ENCODE measurements at places on chromosomes 6 and 20.

DNA sequence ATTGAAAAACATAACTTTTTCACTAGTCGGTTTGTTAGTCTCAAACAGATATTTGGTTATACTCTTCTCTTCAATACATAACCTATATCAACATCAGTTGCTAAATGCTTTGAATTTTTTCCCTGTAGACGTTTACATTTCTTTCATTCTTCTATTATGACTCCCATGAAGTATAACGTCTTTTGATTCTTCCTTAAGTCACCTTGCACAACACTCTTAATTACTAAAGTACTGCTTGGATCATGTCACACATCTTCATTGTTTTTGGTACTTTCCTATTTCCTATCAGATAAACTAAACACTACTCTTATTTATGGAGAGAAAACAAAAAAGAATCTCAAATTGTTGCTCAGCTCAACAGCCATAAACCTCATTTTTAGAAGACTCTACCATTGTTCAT, 23.0 kb upstream of the BMP5 start:
- DNase-seq: no peak

GRCh38 chr6:28767133-28767532, 156.7 kb downstream of the TRIM27 start:
- DNase-seq: no peak

- no peak for DNase-seq
These were observed 6.0 kb downstream of the SRSF6 start for GRCh38 chr20:43463527-43464218.

DNA sequence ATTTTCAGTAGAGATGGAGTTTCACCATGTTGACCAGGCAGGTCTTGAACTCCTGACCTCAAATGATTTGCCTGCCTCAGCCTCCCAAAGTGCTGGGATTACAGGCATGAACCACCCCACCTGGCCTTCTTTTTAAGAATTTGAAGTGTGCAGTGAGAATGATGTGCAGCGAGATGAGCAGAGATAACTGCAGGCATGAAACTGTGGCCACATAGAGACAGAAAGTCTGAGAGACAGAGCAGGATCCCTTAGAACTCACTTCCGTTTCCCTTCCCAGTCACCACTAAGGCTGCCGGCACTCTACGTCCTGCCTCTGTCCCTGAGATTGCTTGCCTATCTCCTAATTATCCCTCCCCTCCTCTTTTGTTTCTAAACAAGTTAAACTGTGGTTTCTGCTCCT, 27.2 kb downstream of the IL22RA2 start:
- no peak for DNase-seq

DNA sequence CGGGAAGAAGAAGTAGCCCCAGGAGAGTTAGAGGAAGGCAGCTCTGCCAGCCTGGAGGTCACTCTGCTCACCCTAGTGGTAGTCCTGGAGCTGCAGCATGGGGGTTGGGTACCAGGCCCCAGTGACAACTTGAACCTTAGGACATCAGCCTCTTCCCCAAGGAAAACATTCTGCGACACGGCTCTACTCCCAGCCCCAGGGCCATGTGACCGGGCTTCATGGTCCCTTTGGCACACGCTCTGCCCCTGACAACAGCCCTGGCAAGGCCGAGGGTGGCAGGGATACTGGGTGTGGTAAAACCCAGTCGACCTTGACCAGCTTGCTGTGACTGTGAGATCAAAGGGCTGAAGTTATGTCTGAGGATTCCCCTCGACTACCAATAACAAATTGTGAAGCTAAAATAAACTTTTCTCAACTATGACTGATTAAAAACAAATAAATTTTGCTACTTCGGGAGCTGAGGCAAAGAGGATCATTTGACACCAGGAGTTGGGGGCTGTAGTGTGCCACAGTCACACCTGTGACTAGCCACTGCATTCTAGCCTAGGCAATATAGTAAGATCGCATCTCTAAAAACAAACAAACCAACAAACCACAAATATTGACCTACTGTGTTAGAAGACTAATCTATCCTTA, 24.4 kb upstream of the ARID1B start:
- no peak for DNase-seq

DNA sequence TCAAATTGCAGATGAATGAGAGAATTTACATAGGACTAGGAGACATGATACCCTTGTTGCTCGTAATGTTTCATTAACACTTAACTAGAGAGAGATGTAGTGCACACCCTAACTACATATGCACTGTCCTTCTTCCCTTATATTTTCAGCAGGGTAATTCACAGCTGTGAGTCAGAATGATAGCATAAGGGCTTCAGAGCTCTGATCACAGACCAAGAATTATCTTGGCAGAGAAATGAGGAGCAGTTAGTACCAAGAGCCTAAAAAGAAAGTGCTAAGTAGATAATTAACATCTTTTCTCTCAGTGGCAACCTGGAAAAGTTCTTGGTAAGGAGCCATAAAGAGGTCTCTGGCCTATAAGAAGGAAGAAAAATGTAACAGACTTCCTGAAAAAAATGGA, 35.8 kb downstream of the GRIK2 start:
- DNase-seq: no peak

- DNase-seq: no peak
These were observed 180.6 kb downstream of the TBX18 start for GRCh38 chr6:84583784-84584183.

GRCh38 chr6:62775427-62776022, 435.7 kb upstream of the FKBP1C start:
- peak; percentile 33 for DNase-seq

DNA sequence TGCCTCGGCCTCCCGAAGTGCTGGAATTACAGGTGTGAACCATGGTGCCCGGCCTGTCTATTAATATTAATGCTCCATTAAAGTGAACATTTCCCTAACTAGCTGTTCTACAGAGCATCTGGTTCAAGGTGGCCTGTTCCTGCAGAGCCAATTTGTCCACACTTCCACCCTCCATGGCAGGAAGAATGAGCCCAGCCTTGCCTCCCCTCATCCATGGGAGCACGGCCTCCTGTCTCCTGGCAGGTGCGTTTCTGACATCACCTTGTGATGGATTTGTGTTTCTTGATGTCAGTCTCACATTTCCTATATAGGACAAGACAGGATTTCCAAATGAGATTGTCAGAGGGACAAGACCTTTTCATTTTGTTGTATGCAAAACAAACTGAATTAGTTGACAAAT, 105.7 kb upstream of the FRMD1 start:
- no peak for DNase-seq

DNA sequence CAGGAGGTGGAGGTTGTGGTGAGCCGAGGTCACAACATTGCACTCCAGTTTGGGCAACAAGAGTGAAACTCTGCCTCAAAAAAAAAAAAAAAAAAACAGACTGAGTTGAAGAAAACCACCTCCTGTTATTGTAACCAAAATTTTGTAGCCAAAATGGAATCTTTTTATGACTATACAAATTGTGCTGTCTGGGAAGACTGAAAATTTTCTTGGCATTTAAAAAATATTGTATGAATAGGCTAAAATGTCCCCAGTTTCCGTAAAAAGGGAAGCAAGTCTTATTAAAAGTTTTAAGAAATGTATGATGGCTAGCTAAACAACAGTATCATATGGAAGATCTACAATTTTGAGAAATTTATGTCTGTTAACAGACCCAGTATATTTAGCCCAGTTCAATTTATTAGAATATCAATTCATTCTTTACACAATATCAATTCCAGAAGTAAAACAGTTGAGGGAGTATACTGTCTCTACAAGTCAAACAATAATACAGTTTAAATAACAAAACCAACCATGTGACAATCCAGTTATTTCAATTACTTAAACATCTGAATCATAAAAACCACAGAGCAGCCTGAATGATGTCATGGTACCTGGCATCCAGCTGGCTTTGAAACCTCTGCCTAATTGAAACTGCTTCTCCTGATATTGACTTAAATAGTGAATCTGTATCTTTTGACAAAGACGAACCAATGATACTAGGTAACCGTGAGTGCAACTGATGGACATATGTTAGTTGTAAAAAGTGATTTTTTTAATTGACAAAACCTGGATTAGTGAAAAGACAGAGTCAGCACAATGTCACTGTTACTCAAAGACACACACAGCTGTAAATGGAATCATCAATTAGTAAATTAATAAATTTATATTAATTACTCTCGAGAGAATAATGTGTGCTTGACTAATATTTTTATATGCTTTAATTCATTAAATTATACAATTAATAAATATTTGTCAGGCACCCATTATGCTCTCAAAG, 166.6 kb upstream of the MARCKS start:
- peak; percentile 16 for DNase-seq

GRCh38 chr6:37077191-37077904, 71.9 kb downstream of the FGD2 start:
- no peak for DNase-seq

DNA sequence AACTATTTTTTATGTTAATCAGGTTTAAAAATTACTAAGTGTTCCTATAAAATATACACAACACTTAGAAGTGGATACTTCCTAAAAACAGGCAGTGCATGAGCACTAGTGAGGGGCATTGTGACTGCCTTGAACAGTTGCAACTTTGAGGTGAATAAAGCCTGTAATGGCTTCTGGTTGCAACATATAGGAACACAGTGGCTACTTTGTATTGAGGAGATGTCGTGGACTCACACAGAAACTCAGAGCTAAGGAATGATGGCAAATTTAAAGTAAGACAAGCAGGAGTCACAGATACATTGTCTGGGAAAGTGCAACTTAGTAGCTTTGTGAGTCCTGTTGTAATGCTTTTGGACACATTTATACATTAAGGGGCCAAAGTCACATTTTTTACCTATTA, 861 bp upstream of the HLA-A start:
- DNase-seq: no peak

- DNase-seq: no peak
These were observed 72.0 kb downstream of the TIAM2 start for GRCh38 chr6:155066921-155067680.

DNA sequence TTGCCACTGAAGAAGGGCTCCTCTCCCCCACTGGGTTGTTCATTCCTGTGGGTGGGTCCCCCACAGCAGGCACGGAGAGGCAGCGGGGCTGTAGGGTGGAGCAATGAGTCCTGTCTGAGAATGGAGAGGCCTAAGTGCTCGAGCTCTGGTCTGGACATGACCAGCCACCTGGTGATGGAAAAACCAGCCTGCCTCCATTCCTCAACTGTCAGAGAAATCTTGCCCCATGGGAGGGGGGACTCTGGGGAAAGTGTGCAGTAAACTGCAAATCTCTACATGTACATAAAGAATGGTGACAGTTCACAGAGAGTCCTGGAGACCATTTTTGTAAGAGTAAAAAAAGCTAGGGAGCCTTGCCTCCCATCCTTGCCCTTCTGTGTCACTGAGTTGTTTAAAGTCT, 34.1 kb downstream of the INSM1 start:
- no peak for DNase-seq
